Breast epithelium (tissue), 4 donors: ENCODE measurements at places on chromosomes 11 and 22. TPM values are rescaled to one million over a fixed set of nuclear protein-coding genes. Genes with fewer than 3 reads are reported as not detected.
A peak's percentile ranks its signal among the peaks of the same experiment; 100 is the strongest.

IL18 gene
- total RNA-seq: 16.8 TPM

MRE11 gene
- 33.1 TPM for total RNA-seq

RABL2B gene
- total RNA-seq: 33.1 TPM

FAM180B gene
- not detected for total RNA-seq

RFPL1 gene
- not detected for total RNA-seq

SHISA8 gene
- not detected for total RNA-seq

DNA sequence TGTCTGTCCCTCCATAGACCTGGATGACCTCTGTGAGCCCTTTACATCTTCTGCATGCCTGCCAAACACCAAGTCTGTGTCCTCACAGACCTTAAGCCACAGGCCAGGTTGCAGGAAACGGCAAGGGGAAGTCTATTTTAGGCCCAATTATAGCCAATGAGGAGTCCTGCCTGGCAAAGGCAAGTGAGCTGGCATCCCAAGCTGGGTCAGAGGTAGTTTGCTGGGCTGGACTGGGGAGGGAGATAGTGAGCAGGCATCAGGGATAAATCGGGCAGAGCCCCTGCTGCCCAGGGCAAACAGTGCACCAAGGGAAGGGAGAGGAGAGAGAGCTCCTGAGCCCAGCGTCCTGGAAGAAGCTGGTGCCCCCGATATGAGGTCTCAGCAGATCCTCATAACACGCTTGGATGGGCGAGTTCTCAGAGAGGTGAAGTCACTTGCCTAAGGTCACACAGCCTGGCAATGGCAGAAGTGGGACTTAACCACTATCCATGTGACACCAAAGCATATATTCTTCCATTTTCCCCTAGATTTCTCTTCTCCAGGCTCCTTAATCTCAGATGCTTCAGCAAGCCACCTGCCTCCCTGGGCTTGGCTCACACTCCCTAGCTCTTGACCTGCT is 3.7 kb upstream of the RELT start:
- no peaks in the 10 kb centered on the region for H3K27me3 ChIP-seq
- no peaks in the 10 kb centered on the region for H3K36me3 ChIP-seq
- no peak for DNase-seq
- H3K4me1 ChIP-seq: no peaks in the 10 kb centered on the region
- no peak overlapping the region for H3K27ac ChIP-seq

- H3K4me1 ChIP-seq: no peaks in the 10 kb centered on the region
- no peaks in the 10 kb centered on the region for H3K36me3 ChIP-seq
- peak; percentile 48 for DNase-seq
- H3K27me3 ChIP-seq: no peaks in the 10 kb centered on the region
- H3K4me3 ChIP-seq: no peak overlapping the region
- no peak overlapping the region for H3K27ac ChIP-seq
These were observed 132.3 kb downstream of the CRYBB2 start for GRCh38 chr22:25351631-25352293.

GRCh38 chr11:88352139-88352538 is 14.6 kb upstream of the CTSC start:
- no peak overlapping the region for H3K27ac ChIP-seq
- no peaks in the 10 kb centered on the region for H3K4me1 ChIP-seq
- no peaks in the 10 kb centered on the region for H3K27me3 ChIP-seq
- no peak for DNase-seq

- DNase-seq: no peak
- no peaks in the 10 kb centered on the region for H3K27me3 ChIP-seq
These were observed 36.3 kb downstream of the PPP2R1B start for GRCh38 chr11:111729831-111730311.

DNA sequence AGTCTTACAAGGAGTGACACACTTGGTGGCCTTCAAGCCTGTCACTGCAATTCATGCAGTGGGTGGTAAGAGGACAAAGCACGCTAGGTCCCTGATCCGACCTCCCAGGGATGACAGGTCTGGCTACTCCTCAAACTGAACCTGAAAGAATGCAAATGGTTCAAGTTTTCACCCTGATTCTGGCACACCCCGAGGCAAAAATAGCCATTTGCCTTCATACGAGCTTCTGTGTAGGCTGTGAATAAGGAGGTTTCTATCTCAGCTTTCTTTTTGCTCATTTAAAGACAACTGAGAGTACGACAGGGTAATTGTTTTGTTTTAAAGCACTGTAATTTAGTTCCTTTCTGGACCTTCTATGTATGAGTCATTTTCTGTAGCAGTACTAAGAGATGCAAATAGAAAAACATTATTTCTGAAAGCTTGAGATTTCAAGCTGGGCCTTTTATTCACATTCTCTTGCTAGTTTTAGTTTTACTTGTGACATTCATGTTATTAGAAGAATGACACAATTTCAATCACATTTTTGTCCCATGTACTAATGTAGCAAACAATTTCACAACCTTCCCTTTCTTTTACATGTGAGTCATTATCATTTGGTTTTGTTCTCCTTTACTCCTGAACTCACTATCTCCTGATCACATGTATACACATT is 56.6 kb upstream of the FDX1 start:
- H3K27ac ChIP-seq: peak overlapping the region; percentile 33
- H3K27me3 ChIP-seq: no peaks in the 10 kb centered on the region
- no peaks in the 10 kb centered on the region for H3K36me3 ChIP-seq
- DNase-seq: no peak
- no peak overlapping the region for H3K4me3 ChIP-seq

- H3K4me1 ChIP-seq: no peaks in the 10 kb centered on the region
- no peak overlapping the region for H3K4me3 ChIP-seq
- no peaks in the 10 kb centered on the region for H3K36me3 ChIP-seq
- H3K27ac ChIP-seq: no peak overlapping the region
- H3K27me3 ChIP-seq: no peaks in the 10 kb centered on the region
These were observed 69.5 kb upstream of the GNAZ start for GRCh38 chr22:23000657-23001347.

DNA sequence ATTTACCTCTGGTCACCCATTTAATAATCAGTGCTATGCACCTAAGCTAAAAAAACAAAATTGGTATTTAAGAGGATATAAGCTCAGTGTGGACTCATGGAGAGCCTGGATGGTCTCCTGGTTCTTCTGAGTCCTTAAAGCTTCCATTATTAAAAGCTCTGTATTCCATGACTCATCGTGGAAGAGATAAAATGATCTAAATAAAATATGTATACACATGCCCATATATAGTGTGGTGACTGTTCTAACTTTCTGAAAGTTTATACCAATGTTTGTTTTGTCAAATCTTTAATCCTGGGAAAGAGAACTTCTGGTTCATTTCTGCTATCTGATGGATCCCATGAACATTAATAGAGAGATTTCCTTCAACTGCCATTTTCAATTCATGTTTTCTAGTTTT is 375.9 kb downstream of the GUCY1A2 start:
- H3K4me3 ChIP-seq: no peak overlapping the region
- no peaks in the 10 kb centered on the region for H3K4me1 ChIP-seq
- H3K27me3 ChIP-seq: no peaks in the 10 kb centered on the region
- no peaks in the 10 kb centered on the region for H3K36me3 ChIP-seq
- no peak for DNase-seq
- no peak overlapping the region for H3K27ac ChIP-seq

DNA sequence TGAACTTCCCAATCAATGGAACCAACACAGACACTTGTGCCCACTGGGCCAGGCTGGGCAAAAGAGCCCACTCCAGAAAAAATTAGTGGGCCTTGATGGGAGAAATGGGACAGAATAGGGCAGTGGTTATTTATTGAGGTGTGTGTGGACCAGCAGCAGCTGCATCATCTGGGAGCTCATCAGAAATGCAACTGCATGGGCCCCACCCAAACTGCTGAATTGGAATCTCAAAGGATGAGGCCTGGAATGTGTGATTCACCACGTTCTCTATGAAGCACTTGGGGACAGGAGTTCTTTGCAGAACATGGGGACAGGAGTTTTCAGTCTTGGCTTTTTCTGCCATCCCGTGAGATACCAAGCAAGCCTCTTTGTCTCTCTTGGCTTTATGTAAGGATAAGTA is 255.6 kb upstream of the PLET1 start:
- no peak overlapping the region for H3K4me3 ChIP-seq
- H3K4me1 ChIP-seq: no peaks in the 10 kb centered on the region
- no peak for DNase-seq
- H3K27me3 ChIP-seq: no peaks in the 10 kb centered on the region

GRCh38 chr22:19098157-19098556 is 24.1 kb downstream of the DGCR2 start:
- H3K27me3 ChIP-seq: no peaks in the 10 kb centered on the region
- H3K4me1 ChIP-seq: no peaks in the 10 kb centered on the region
- H3K4me3 ChIP-seq: no peak overlapping the region
- no peak for DNase-seq
- no peak overlapping the region for H3K27ac ChIP-seq
- H3K36me3 ChIP-seq: no peaks in the 10 kb centered on the region

DNA sequence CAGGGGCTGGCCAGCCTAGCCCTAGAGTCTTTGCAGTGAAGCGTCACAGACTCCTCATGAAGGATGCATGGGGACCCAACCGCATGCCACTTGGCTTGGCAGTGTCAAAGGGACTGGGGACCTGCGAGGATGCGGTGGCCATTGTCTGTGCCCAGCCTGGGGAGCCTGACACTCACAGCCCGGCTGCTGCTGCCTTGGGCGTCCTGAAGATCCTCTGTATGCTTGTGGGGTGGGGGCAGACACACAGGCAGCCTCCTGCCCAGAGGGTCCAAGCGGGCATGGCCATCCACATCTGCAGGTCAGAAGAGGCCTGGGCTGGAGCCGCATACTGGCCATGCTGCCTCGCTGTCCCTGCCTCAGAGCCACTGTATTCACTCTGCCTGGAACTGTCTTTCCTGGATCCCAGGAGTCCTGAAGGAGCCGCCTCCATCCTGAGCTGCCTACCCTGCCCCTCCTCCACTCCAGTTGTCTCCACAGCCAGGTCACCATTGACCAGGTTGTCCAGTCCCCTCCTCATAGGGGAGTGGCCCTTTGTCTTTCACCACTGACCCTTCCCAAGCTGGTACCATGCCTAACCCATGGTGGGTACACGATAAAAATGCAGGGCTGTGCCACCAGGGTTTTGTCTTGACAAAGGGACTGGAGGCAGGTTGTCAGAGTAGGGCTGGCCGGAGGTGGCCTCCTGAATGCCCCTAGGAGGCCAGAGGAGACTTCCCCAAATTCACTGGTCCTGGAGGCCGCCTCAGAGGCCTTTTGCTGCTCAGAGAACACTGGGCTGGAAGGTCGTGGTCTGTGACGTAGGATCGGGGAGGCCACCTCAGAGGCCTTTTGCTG is 107.0 kb downstream of the KCNQ1OT1 start:
- H3K4me1 ChIP-seq: no peaks in the 10 kb centered on the region
- no peaks in the 10 kb centered on the region for H3K36me3 ChIP-seq
- H3K4me3 ChIP-seq: no peak overlapping the region
